ENCODE measurements at places on chromosomes 3 and 15.

GRCh38 chr15:29337156-29337959 is 67.7 kb upstream of the NSMCE3 start:
- no peak for DNase-seq

DNA sequence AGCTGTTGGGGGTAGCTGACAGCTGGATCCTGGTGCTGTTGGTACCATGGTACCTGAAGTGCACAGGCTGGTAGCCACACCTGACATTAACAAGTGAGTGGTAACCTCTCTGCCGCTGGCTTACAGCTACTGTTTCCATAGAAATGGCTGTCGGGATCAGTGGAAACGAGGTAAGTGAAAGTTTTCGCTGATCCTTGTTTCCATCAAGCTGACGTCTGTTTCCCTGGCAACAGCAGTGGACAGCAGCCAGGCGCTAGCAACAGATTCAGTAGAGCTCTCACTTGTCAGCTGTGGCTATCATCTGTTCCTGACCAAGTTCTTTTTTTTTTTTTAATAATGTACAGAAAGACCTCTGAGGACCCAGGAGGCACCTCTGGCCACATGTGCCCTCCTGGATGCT is 166.2 kb downstream of the CHDH start:
- peak; percentile 7 for DNase-seq

DNA sequence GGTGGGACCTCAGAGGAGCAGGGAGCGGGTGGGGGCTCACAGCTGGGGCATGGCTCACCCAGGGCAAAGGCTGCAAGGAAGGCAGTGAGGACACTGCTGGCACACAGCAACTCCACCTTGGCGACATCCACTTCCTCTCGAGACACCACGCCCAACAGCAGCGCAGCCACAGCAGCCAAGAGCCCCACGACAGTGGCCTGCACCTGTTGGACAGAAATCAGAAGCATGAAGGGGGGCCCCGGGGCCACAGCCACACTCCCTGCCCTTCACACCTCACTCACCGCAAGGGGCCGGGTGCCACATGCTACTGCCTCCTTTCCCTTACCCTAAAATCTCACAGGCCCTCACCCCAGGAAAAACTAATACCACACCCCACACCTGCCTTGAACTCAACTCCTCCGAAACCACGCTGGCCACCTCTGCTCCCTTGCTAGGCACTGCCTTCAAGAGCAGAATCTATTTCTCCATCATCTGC is 57.3 kb downstream of the ROPN1B start:
- DNase-seq, result no peak

DNA sequence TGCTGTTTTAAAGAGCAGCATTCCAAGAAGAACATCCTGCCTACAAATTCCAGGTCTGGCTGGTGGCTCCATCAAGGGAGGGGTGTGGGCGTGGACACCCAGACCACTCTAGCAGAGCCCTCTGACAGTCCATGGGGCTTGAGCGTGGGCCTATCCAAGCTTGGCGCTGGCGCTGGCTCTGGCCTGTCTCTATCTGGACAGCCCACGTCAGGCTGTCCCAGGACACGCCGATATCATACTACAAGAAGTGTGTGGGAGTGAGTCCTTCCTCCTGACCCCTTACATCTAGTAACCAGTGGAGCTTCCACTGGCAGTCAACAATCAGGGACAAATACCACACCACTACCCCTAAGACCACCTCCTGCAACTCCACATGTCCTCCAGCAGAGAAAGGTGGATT is 17.1 kb upstream of the DUSP7 start:
- no peak for DNase-seq

- no peak for DNase-seq
Observed at GRCh38 chr3:49513494-49514124, 40.7 kb upstream of the BSN start.

GRCh38 chr3:148631124-148631903 is 66.4 kb upstream of the AGTR1 start:
- no peak for DNase-seq

GRCh38 chr3:177157492-177157891 is 39.8 kb downstream of the TBL1XR1 start:
- no peak for DNase-seq

DNA sequence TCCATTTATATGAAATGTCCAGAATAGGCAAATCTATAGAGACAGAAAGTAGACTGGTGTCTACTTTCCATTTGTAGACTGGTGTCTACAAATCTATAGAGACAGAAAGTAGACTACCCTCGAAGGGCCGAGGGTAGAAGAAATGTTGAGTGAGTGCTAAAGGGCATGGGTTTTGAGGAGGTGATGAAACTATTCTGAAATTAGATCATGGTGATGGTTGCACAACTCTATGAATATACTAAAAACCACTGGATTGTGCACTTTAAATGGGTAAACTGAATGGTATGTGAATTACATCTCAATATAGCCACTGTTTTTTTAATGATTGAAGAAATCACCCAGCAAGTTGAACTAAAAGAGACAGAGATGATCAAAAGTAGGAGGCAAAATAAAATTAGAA is 27.9 kb downstream of the TP53BP1 start:
- no peak for DNase-seq

Measured in COR-L47 (cell line).